ENCODE measurements at places on chromosomes 4 and X. TPM values are rescaled to one million over a fixed set of nuclear protein-coding genes. Genes with fewer than 3 reads are reported as not detected.

GRCh38 chrX:100635989-100636320, 651 bp downstream of the TSPAN6 start:
- no peak overlapping the region for H3K27ac ChIP-seq
- H3K36me3 ChIP-seq = no peaks in the 10 kb centered on the region
- no peak for DNase-seq

DNA sequence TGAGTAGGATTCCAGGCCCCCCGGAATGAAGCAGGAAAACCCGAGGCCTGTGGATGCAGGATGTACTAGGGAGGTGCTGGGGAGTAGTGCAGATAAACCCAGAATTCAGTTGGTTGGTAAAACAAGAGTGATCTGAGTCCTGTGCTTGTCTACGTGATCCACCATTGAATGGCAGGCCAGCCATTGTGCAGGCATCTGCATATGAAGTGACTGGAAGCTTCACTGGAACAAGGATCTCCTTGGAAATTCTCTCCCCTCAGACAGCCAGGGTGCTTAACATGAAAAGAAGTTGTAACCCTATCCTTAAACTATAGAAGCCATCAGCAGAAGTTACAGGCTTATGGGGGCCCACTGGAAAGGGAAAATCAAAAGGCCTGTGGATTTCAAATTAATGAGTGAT, 656 bp upstream of the GSPT2 start:
- H3K27ac ChIP-seq = peak overlapping the region; percentile 86
- H3K27me3 ChIP-seq = no peaks in the 10 kb centered on the region
- H3K4me1 ChIP-seq = no peaks in the 10 kb centered on the region
- H3K36me3 ChIP-seq = no peaks in the 10 kb centered on the region
- DNase-seq = no peak
- no peak overlapping the region for H3K4me3 ChIP-seq

DNA sequence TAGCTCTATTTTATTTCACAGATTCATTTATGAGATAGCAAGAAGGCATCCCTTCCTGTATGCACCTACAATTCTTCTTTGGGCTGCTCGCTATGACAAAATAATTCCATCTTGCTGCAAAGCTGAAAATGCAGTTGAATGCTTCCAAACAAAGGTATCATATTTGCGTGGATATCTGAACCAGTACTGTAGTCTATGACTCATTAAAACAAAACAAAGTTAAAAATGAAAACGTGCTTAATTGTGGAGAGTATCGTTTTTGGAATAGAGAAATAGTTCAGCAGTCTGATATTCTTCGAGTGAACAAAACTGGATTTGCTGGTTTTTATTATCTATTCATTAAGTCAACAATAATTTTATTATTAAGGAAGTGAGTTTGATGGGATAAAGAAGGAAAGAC, 6.3 kb downstream of the AFP start:
- H3K27me3 ChIP-seq = peaks cover 3% of the 10 kb centered on the region
- DNase-seq = no peak
- H3K4me3 ChIP-seq = no peak overlapping the region
- H3K27ac ChIP-seq = no peak overlapping the region
- H3K36me3 ChIP-seq = no peaks in the 10 kb centered on the region

GRIA3 gene
- total RNA-seq = 6.6 TPM

MGAT4D gene
- not detected for total RNA-seq

DNA sequence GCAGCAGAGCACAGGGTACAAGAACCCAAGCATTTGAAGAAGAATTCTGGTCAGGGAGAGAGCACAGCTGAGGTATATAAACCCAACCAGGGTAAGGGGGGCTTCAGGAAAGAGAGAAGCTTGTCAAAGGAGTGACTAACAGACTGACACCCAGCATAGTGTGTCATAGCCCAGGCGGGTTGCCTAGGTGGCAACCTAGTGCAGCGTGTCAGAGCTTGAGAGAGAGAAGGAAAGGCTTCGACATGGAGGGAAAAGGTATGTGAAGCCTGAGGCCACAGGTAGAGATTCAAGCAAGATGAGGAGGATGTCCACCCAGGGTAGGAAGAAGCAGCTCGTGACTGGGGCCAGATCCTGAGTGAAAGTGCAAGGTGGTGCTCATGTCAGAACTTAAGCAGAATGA, 8.5 kb upstream of the ANTXR2 start:
- no peaks in the 10 kb centered on the region for H3K36me3 ChIP-seq
- H3K4me1 ChIP-seq = no peaks in the 10 kb centered on the region
- no peaks in the 10 kb centered on the region for H3K27me3 ChIP-seq

SERPINA7 gene
- not detected for total RNA-seq

DGKK gene
- not detected for total RNA-seq

DNA sequence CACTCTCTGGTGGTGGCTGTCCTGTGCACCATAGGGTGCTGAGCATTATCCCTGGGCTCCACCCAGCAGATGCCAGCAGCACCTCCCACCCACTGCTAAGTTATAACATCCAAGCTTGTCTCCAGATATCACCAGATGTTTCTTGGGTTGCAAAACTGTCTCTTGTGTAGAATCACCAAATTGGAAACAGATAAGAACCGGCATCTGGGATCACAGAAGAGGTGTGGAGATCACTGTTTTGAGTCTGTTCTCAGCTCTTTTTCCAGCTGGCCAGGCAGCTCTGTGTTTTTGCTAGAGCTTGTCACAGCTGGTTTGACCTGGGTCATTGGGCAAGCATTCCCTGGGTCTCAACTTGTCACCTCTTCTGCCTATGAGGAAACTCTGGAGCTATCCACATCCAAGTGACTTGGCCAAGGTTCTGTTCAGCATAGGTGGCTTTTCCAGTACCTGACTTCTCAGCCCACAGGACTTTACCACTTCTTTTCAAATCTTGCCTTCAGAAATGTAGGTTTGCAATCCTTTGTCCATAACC, 15.3 kb upstream of the PUDP start:
- no peaks in the 10 kb centered on the region for H3K36me3 ChIP-seq
- no peaks in the 10 kb centered on the region for H3K27me3 ChIP-seq
- no peak for DNase-seq
- no peak overlapping the region for H3K4me3 ChIP-seq
- no peak overlapping the region for H3K27ac ChIP-seq

TCEAL7 gene
- total RNA-seq = 3.8 TPM

DNA sequence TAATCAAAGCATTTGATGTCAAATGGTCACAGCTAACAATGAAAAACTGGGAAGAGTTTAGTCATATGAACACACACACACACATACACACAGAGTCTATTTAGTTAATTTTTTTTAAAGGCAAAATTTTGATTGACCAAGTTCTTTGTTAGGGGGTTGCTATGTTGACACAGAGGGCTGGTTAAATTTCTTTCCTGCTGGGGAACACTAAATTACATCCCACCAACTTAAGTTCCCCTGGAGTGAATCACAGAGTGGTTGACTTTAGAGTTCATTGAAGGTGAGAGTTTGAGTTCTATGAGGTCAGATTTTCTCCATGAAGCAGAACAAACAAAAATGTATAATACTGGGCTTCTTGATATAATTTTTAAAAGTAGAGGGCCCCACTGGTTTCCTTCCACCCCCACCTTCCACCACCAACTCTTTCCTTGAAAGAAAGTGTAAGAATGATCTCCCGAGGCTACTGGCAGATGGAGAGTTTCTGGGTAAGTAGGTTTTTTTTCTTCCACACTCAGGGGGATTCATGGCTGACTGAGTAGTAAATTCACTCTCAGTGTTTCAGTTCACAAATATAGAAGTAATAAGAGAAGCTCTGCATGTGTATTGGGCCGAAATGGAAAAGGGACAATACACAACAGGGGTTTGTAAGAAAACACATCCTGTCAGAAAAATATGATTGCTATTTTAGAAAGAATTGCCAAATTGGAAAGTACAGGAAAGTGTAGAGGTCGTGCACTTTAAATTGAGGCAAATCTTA, 917.0 kb upstream of the LCORL start:
- H3K27ac ChIP-seq = no peak overlapping the region
- no peak for DNase-seq
- H3K36me3 ChIP-seq = no peaks in the 10 kb centered on the region
- H3K4me3 ChIP-seq = no peak overlapping the region
- no peaks in the 10 kb centered on the region for H3K4me1 ChIP-seq

DNA sequence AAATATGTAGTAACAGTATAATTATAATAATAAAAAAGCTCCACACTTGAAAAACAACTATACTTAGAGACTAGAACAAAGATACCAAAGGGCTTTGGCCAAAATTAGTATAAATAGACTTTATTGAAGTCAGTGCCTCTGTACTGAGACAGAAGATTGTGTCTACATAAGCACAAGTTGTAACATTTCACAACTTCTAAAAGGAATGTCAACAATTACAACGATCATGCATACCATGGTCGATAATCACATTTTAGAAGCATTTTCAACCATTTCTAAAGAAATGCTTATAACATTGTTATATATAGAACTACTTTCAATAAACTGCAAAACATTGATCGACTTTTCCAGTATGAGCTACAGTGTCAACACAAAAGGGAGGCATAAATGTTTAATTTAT, 57.0 kb downstream of the DHX15 start:
- H3K36me3 ChIP-seq = peaks cover 41% of the 10 kb centered on the region
- no peak overlapping the region for H3K27ac ChIP-seq
- no peaks in the 10 kb centered on the region for H3K27me3 ChIP-seq
- H3K4me1 ChIP-seq = no peaks in the 10 kb centered on the region

IL1RAPL1 gene
- 1.3 TPM for total RNA-seq

- H3K4me1 ChIP-seq = no peaks in the 10 kb centered on the region
- no peaks in the 10 kb centered on the region for H3K36me3 ChIP-seq
- H3K27me3 ChIP-seq = no peaks in the 10 kb centered on the region
- H3K27ac ChIP-seq = no peak overlapping the region
Observed at GRCh38 chr4:24736066-24736465, 59.3 kb upstream of the SOD3 start.

DNA sequence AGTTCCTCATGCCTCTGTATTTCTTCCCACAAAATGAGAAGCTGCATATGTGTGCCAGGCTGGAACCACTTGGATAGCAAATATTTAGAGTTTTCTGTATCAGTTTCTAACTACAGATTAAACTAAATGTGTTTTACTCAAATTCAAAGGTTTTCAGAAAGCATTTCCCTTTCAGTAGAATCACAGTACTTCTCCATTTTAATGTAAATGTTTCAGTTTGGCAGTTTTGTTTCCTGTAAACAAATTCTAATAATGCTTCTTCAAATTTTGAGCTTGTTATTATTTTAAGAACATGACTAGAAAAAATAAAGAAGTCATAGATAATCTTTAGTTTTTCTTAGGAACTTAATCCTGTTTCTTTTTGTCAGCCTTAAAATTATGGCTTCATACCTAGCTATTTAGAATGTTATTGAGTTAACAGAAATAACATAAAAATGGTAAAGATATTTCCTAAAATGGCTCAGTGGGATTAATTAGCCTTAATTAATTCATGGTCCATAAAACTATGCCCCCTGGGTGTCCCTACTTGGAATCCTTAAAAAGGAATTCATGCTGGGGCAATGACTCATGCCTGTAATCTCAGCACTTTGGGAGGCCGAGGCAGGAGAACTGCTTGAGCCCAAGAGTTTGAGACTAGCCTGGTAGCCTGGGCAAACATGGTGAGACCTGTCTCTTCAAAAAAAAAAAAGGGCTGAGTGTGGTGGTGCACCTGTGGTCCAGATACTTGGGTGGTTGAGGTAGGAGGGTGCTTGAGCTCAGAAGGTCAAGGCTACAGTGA, 83.8 kb upstream of the GPR34 start:
- H3K4me3 ChIP-seq = no peak overlapping the region
- no peaks in the 10 kb centered on the region for H3K36me3 ChIP-seq
- H3K27ac ChIP-seq = no peak overlapping the region
- H3K4me1 ChIP-seq = no peaks in the 10 kb centered on the region
- DNase-seq = no peak

GRCh38 chr4:41374490-41374889, 117.8 kb downstream of the UCHL1 start:
- DNase-seq = no peak
- H3K4me3 ChIP-seq = no peak overlapping the region
- peaks cover 44% of the 10 kb centered on the region for H3K4me1 ChIP-seq
- H3K27ac ChIP-seq = no peak overlapping the region
- H3K36me3 ChIP-seq = no peaks in the 10 kb centered on the region

DNA sequence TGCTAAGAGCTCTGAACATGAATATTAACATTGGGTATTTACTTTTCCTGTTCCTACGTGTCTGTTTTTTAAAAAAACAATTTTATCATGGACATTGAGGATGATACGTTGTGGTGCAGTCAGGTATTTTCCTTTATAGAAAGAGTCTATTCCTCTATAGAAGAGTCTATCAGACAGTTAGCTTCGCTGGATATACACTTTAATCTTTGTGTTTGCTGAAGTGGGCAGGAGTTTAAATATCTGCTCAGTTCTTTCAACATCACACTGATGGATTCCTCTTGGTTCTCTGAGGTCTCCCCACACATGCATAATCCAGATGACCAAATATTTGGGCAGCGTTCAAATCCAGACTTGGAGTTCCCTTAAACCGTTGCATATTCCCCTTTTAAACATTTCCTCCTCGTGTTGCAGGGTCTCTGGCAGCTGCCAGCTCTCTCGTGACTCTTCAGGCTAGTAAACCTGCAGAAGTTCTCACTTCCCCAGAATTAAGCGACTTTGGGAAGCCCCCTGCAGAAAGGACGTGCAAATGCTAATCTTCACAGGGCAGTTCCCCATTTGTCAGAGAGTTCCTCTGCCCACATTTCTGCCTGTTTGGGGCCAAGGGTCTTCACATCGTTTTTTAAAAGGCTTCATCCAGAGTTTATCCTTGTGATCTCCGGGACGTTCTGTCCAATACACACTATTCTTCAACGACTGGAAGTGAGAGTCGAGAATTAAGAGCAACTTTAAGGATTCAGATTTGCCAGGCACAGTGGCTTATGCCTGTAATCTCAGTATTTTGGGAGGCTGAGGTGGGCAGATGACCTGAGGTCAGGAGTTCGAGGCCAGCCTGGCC, 20.5 kb upstream of the DHRSX start:
- DNase-seq = no peak
- no peaks in the 10 kb centered on the region for H3K36me3 ChIP-seq
- H3K27me3 ChIP-seq = no peaks in the 10 kb centered on the region
- no peak overlapping the region for H3K27ac ChIP-seq

GRCh38 chrX:139967750-139968149, 2.4 kb upstream of the CXorf66 start:
- H3K4me1 ChIP-seq = no peaks in the 10 kb centered on the region
- no peak overlapping the region for H3K27ac ChIP-seq
- H3K27me3 ChIP-seq = no peaks in the 10 kb centered on the region
- no peak for DNase-seq
- H3K4me3 ChIP-seq = no peak overlapping the region

RPL10 gene
- 1,787 TPM for total RNA-seq

GRCh38 chr4:2361366-2362265, 56.8 kb downstream of the ZFYVE28 start:
- no peaks in the 10 kb centered on the region for H3K36me3 ChIP-seq
- H3K27ac ChIP-seq = no peak overlapping the region
- no peak for DNase-seq
- no peaks in the 10 kb centered on the region for H3K27me3 ChIP-seq
- peaks cover 13% of the 10 kb centered on the region for H3K4me1 ChIP-seq
- H3K4me3 ChIP-seq = no peak overlapping the region

Data from heart right ventricle (tissue), 16 donors.